ENCODE measurements at places on chromosomes 12 and 14.

DNA sequence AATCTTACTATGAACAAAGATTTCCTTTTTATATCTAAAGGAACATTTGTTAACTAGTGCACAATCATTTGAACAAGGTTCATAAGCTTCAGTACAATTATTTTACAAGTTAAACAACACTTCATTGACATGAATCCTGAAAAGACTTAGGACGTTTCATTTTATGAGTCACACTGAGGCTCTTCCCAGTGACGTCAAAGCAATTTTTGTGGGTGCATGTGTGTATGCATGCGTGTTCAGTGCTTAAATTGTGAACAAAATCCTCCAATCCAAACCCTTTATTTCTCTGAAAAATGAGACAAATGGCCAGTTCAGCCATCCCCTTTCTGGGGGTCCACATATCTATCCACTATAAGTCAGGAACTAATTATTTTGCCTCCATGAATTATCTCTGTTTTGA is 2.9 kb downstream of the LMNTD1 start:
- no peaks in the 10 kb centered on the region for H3K4me1 ChIP-seq
- H3K4me3 ChIP-seq, result no peak overlapping the region
- no peaks in the 10 kb centered on the region for H3K27me3 ChIP-seq
- no peaks in the 10 kb centered on the region for H3K36me3 ChIP-seq
- DNase-seq, result no peak

DNA sequence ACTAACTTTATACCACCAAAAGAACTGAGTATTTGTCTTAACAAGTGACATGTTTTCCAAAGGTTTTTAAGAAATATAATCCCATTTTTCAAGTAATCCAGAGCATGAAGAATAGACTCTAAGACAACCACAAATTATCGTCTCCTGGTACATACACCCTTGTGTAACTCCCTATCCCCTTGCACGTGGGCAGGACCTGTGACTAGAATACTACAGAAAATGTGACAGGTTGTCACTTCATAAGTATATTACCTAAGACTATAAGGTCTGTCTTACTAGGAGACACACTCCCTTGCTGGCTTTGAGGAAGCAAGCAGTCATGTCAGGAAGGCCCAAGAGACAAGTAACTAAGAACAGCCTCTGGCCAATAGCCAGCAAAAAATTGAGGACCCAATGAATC is 8.3 kb upstream of the TTC5 start:
- H3K36me3 ChIP-seq, result peaks cover 11% of the 10 kb centered on the region
- no peaks in the 10 kb centered on the region for H3K4me1 ChIP-seq
- no peak for DNase-seq
- no peak overlapping the region for H3K27ac ChIP-seq
- H3K4me3 ChIP-seq, result no peak overlapping the region

DNA sequence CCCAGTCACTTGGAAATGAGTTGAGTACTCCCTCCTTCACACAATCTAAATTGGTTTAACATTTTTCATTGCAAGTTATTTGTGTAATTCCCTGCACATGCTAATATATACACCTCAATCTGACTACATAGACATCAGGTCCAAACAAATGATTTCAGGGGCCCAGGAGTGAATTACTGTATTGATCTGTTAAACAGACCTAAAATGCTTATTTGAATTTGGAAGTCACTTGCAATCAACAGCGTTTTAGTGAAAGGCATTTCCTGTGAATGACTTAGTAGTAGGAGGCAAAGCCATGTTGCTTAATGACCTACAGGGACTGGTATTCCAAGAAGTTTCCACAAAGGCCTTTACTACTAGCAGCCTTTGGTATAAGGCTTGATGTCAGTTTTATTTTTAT is 22.6 kb upstream of the SLC15A5 start:
- no peaks in the 10 kb centered on the region for H3K36me3 ChIP-seq
- no peak for DNase-seq
- no peak overlapping the region for H3K4me3 ChIP-seq
- no peak overlapping the region for H3K27ac ChIP-seq
- H3K27me3 ChIP-seq, result no peaks in the 10 kb centered on the region

DNA sequence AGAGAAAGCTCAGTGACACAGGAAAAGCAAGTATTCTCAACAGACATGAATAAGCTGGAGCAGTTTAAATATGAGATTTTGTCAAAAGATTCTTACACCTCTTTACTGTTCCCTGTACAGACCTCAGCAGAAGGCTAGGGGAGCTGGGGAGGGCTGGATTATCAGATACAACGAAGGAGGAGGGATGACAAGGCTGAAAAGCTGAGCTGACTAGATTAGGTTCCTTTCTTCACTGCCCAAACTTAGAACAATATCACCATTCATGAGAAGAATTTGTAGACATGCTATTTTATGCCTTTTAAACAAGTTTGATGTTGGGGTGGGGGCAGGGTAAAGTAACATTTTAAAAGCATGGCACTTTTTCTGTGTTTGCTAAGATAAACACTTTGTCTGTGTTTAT is 611.1 kb downstream of the AACS start:
- H3K36me3 ChIP-seq, result no peaks in the 10 kb centered on the region
- no peak for DNase-seq
- no peak overlapping the region for H3K27ac ChIP-seq

GRCh38 chr12:66423266-66423665 is 121.0 kb downstream of the HELB start:
- no peaks in the 10 kb centered on the region for H3K27me3 ChIP-seq
- no peak overlapping the region for H3K4me3 ChIP-seq
- no peak overlapping the region for H3K27ac ChIP-seq
- no peak for DNase-seq
- no peaks in the 10 kb centered on the region for H3K36me3 ChIP-seq
- no peaks in the 10 kb centered on the region for H3K4me1 ChIP-seq

- no peaks in the 10 kb centered on the region for H3K27me3 ChIP-seq
- no peak overlapping the region for H3K4me3 ChIP-seq
- no peak overlapping the region for H3K27ac ChIP-seq
- no peaks in the 10 kb centered on the region for H3K4me1 ChIP-seq
- no peaks in the 10 kb centered on the region for H3K36me3 ChIP-seq
Measured at GRCh38 chr12:54166567-54167499, 22.0 kb downstream of the SMUG1 start.

DNA sequence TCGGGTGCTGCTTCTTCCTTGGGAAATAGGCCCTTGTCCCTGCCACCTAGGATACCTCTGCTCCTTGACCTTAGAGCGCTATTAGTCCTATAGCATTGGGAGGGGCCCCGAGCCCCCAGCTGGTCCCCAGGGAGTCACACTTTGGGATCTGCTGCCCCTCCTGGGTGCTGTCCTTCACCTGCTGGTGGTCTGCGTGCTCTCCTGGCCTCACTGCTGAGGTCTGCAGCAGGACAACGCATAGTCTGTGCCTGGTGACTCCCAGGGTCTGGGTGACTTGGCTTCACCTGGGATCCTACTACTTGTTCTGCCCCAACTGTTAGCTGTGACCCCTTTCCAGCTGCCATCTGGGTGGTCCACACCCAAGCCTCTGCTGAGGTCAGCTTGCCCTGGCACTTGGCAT is 8.8 kb downstream of the TCL1B start:
- H3K27ac ChIP-seq, result no peak overlapping the region
- no peak for DNase-seq
- no peaks in the 10 kb centered on the region for H3K4me1 ChIP-seq
- no peaks in the 10 kb centered on the region for H3K27me3 ChIP-seq

- no peak for DNase-seq
- no peaks in the 10 kb centered on the region for H3K4me1 ChIP-seq
- H3K36me3 ChIP-seq, result no peaks in the 10 kb centered on the region
- no peak overlapping the region for H3K4me3 ChIP-seq
- H3K27ac ChIP-seq, result no peak overlapping the region
- no peaks in the 10 kb centered on the region for H3K27me3 ChIP-seq
Measured at GRCh38 chr14:94676495-94677185, 64.4 kb downstream of the SERPINA3 start.

DNA sequence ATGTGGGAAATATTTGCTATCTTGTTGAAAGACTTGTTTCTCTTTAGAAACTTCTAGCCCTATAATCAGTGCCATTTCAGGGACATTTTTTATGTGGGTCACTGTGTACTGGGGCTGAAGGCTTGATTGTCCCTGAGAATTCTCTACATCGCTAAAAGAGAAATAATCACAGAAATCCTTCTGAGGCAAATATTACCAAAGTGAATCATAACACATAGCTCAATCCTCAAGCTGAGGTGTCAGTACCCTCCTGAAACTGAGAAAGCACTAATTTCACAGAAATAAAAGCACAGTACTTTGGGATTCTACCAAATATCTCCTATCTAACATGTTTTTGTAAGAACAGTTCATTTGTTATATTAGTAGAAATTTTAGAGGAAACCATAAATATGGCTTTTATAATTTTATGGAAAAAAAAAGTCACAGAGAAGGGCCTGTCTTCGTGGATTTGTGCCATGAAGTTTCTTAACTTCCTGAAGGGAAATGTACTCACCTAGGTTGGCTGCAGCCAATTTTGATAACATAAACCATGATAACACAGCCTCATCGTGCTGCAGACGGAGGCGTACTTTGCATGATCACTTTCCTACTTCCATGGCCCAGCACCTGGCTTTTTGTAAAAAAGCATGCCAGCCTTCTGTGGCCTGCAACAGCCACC is 163.7 kb upstream of the HIF1A start:
- DNase-seq, result no peak
- no peak overlapping the region for H3K4me3 ChIP-seq
- no peak overlapping the region for H3K27ac ChIP-seq
- H3K4me1 ChIP-seq, result peaks cover 37% of the 10 kb centered on the region

DNA sequence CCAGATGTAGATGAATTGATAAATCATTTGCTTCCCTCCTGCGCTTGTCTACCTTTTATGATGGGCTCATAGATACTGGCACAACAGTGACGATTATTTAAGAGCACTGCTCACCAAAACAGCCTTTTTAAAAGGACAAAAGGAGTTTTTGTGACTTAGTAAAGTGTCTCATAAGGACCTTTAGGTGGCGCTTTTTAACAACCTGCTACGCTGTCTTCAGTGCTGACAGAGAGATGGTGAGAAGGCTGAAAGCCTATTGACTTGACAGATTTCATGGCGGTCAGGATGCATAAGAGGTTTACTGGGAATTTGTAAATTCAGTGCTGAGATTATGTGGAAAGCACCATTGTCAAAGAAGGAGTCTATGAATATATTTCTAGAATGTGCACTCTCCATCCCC is 87.6 kb downstream of the SLC15A5 start:
- no peak overlapping the region for H3K27ac ChIP-seq
- H3K27me3 ChIP-seq, result no peaks in the 10 kb centered on the region
- no peaks in the 10 kb centered on the region for H3K36me3 ChIP-seq

DNA sequence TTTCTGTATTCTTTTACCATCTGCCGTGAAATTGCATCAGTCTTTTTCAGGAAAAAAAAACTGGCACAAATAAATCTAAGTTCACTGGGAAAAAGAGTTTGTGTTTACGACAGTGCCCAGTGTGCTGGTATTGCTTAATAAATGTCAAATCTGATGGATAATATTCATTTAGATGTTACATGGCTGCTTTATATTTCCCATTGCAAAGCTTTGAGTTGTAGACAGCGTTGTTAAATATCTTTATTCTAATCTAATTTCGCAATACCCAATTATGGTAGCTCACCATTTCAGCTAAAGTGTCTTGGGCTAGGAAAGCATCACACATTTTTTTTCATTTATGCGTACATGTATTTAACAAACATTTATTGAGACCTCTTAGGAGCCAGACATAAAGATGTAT is 1994.5 kb upstream of the FLRT2 start:
- no peak for DNase-seq
- H3K27ac ChIP-seq, result no peak overlapping the region
- H3K36me3 ChIP-seq, result no peaks in the 10 kb centered on the region
- no peak overlapping the region for H3K4me3 ChIP-seq

DNA sequence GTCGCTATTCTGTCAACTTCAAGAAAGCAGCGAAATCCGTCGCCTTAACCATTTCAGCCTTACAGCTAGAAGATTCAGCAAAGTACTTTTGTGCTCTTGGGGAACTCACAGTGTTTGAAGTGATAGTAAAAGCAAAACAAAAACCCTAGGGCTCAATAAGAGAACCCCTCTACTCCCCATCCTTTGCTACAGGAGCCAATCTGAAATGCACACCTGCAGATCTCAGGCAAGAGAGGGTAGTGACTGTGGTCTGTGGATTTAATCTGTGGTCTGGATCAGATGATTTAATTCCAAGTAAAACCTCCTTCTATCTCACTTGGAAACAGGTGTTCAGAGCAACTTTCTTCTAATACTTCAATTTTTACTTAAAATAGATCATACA is 422.9 kb upstream of the OR4E1 start:
- no peaks in the 10 kb centered on the region for H3K4me1 ChIP-seq
- H3K4me3 ChIP-seq, result no peak overlapping the region
- no peak for DNase-seq
- no peaks in the 10 kb centered on the region for H3K36me3 ChIP-seq
- no peak overlapping the region for H3K27ac ChIP-seq

DNA sequence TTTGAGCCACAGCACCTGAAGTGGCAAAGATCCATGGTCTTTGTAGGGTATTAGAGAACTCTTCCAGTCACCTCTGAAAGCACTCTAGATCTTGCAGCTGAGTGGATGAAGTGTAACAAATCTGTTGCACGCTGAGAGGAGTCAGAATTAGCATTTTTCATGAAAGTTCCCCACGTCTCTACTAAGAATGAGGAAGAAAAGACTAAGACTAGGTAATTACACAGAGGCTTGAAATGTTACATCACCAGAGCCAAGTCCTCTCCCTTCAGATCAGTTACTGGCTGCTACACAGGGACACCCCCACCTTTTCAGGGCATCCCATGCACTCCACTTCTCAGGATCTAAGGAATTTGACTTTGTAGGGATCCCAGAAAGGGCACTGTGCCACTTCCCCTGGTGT is 98.6 kb upstream of the FKBP4 start:
- H3K4me3 ChIP-seq, result no peak overlapping the region
- DNase-seq, result no peak
- peaks cover 24% of the 10 kb centered on the region for H3K27me3 ChIP-seq
- no peaks in the 10 kb centered on the region for H3K4me1 ChIP-seq
- H3K36me3 ChIP-seq, result no peaks in the 10 kb centered on the region

GRCh38 chr12:93360688-93361087 is 17.0 kb upstream of the NUDT4 start:
- H3K4me1 ChIP-seq, result no peaks in the 10 kb centered on the region
- no peak for DNase-seq
- no peaks in the 10 kb centered on the region for H3K27me3 ChIP-seq
- H3K27ac ChIP-seq, result no peak overlapping the region
- no peaks in the 10 kb centered on the region for H3K36me3 ChIP-seq

GRCh38 chr12:2264651-2265232 is 212.0 kb downstream of the CACNA1C start:
- no peak for DNase-seq
- H3K4me3 ChIP-seq, result no peak overlapping the region

- H3K27ac ChIP-seq, result no peak overlapping the region
- no peaks in the 10 kb centered on the region for H3K27me3 ChIP-seq
- peaks cover 12% of the 10 kb centered on the region for H3K4me1 ChIP-seq
- no peak overlapping the region for H3K4me3 ChIP-seq
Measured at GRCh38 chr12:125151284-125151683, 86.0 kb downstream of the AACS start.

All from keratinocyte (primary cell).